ENCODE measurements at places on chromosomes 7 and 10.

DNA sequence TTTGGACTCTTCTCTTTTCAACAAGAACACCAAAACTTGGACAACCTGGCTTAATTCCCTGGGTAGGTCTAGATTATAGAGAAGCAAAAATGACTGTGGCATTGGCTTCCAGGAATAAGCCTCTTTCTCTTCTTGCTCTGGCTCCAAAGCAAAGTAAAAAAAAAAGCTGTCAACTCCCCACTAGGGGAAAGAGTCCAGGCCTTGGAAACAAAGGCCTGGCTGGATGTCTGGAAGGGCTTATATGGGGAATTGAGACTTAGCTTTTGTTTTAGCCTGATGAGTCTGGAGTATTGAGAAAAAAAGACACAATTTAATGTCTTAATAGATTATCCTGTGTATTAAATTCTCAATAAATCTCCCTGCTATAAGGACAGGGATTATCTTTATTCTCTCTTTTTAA lies 300.6 kb downstream of the SORCS3 start:
- DNase-seq = no peak

- DNase-seq = no peak
These were observed 219.1 kb upstream of the KLF6 start for GRCh38 chr10:4004144-4004543.

GRCh38 chr7:136640977-136641376 lies 227.5 kb upstream of the CHRM2 start:
- no peak for DNase-seq

GRCh38 chr10:109957092-109957797 lies 33.9 kb upstream of the XPNPEP1 start:
- no peak for DNase-seq

DNA sequence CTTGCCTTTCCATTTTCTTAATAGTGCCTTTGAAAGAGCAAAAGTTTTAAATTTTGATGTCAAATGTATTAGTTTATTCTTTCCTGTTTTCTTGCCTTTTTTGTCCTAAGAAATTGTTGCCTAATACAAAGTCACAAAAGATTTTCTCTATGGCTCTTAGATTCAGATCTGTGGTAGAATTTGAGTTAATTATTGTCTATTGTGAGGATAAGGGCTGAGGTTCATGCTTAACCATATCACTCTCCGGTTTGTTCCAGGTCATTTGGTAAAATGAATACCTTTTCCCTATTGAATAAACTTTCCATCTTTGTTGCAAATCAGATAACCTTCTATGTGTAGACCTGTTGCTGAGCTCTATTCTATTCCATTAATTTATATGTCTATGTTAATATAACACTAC lies 96.0 kb downstream of the NOD1 start:
- no peak for DNase-seq

GRCh38 chr7:112083776-112084355 lies 122.3 kb downstream of the DOCK4 start:
- DNase-seq = no peak

DNA sequence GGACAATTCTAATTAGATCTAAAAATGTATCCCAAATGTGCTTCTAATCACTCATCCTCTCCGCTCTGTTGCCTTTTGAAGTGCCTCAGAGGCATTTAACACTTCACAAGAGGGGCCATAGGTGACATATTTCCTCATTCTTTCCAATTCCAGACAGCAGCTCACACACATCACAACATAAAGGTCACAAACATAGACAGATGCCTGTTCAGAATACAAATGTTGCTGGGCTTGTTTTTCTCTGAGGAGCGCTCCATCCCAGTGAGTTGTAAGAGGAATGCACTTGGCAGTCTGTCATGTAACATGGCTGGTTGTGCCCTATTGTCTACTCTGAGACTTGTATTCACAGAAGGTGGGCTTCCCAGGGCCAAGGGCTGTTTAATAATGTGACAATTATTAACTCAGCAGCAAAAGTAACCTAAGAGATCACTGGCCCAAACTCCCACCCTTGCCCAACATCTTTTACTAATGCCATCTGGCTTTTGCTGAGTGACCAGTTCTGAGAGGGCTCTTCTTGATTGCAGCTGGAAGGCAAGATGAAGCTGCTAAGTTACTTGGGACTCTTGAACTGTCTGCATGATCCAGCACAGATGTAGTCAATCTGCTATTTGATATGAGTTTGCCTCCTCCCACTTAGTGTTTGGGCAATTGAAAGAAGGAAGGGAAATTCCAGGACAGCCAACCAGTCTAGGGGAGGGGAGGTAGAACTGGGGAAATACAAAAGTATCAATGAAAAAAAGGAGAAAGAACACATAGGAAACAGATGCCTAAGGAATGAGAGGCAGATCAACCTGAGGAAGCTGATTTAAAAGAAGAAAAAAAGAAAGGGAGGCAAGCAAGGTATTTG lies 13.6 kb downstream of the PON2 start:
- DNase-seq = no peak

GRCh38 chr10:49278497-49278981 lies 20.4 kb upstream of the C10orf71 start:
- no peak for DNase-seq

- no peak for DNase-seq
These were observed 13.8 kb upstream of the CYP3A5 start for GRCh38 chr7:99693427-99694200.

GRCh38 chr7:157525491-157525915 lies 188.7 kb downstream of the DNAJB6 start:
- no peak for DNase-seq

DNA sequence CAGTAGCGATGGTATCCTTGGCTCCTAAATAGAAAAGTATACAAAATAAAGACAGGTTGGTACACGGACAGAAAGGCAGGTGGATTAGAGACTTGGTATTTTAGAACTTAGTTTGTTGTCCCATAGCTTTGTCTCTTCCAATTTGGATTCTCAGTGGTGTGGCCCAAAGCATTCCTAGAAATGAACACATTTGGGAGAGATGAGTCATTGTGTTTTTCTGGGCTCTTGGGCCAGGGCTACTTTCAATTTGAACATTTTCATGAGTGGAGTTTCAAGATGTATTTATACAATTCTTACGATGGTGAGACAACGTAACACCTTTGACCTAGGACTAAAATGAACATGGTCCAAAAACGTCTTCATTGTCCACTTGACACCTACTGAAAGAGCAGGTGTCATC lies 225.1 kb upstream of the YAE1 start:
- no peak for DNase-seq

GRCh38 chr7:134669388-134669787 lies 22.7 kb downstream of the BPGM start:
- no peak for DNase-seq

DNA sequence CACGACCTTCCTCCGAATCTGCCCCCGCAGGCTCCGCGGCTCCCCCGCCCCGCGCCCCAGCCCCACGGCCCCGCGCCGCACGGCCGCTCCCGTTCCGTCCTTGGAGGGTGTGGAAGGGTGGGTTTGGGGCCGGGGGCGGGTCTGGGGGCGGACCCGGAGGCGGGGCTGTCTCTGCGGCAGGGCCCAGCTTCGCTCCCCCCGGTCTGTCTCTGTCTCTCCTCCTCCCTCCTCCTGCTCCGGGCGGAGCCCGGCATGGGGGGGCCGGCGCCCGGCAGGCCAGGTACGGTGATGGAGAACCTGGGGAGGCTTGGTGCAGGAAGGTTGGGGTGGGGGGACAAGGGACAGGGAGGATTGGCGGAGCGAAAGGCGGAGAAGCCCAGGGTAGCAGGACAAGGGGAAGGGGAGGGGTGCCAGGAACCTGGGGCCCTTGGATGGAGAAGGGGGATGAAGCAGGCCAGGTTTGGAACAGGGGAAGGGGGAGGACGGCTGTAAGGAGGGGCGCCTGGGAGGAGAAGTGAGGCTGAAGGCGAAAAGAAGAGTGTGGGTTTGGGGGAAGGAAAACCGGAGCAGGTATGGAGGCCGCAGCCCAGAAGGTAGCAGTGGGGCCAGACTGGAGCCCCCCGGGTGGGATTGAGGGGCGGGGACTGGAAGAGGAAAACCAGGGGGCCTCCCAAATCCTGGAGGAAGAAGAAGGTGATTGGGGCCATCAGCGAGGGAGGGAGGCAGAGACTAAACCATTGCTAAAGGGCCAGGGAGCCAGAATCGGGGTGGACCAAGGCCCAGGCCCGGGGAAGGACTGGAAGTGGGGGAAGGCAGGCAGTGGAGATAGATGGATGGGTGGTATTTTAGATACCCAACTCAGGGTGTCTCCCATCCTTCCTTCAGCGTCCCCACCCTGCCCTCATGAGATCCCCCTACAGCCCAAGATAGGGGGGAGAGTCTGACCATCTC lies at the start of gene NYAP1:
Gene NYAP1 (plus strand): TSS at position 206 of the 951 bp plus-strand sequence. CDS start 1,385 bp downstream, outside the sequence.
- DNase-seq = no peak

- DNase-seq = no peak
These were observed 92.3 kb upstream of the TMEM168 start for GRCh38 chr7:112882511-112882910.

DNA sequence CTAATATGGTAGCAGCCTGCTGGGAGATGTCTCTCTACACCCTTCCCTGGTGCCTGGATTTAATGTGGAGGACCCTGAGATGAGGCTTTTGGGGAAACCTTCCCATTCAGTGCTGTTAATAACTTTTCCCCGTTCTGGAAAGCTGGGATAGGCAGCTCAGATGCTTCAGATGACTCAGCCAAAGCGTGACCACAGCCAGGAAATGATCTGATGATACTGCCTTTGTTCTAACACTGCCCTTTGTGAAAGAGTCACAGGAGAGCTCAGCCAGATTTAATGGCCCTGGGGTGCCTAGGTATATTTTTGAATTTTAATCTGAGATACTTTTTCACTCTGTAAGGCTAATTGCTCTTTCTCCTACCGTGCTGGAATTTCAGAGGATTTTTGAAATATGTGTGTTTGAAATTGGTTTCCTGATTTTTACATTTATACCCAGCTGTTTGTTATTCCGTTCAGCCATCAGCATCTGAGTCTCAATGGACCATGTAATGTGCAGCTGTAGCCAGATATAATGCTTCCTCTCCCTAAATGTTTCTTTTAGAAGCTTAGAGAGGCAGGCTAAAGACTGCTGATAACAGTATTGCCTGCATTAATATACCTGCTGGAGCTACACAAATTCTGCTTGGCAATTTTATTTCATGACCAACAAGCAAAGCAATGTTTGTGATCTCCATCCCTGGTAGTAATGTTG lies 17.8 kb downstream of the CELF2 start:
- no peak for DNase-seq

DNA sequence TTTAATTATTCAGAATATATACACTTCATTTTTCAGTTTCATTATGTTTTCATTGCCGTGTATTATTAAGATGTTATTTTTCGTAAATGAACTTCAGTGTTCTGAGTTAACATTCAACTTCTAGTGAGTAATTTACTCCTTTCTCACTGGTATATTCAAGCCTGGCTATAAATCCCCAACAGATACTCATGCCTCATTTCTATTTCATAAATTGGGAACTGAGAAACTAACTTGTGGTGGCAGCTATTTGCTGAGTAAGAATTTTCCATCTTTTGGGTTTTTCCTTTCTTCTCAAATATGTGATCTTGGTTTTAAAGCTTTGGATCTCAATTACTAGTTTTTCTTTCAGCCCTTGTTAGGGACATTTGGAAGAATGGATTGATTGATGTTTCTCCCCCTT lies 281.1 kb downstream of the CDK14 start:
- DNase-seq = no peak

DNA sequence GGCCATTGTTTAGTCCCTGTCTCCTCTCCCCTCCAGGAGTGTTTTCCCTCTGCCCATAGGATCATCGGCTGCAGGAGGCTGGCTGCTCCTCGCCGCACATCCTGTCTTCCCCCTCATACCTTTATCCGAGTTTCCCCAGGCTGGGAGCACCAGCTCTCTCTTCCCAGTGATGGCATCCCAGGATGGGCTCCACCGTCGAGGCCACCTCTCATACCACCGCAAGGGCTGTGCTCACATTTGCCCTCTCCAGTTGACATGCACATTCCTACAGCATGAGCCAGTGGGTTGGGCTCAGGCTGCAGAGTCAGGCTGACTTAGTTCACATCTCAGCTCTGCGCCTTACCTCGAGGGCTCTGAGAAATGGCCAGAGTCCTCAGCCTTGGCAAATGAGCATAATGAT lies 12.1 kb downstream of the HKDC1 start:
- DNase-seq = no peak

DNA sequence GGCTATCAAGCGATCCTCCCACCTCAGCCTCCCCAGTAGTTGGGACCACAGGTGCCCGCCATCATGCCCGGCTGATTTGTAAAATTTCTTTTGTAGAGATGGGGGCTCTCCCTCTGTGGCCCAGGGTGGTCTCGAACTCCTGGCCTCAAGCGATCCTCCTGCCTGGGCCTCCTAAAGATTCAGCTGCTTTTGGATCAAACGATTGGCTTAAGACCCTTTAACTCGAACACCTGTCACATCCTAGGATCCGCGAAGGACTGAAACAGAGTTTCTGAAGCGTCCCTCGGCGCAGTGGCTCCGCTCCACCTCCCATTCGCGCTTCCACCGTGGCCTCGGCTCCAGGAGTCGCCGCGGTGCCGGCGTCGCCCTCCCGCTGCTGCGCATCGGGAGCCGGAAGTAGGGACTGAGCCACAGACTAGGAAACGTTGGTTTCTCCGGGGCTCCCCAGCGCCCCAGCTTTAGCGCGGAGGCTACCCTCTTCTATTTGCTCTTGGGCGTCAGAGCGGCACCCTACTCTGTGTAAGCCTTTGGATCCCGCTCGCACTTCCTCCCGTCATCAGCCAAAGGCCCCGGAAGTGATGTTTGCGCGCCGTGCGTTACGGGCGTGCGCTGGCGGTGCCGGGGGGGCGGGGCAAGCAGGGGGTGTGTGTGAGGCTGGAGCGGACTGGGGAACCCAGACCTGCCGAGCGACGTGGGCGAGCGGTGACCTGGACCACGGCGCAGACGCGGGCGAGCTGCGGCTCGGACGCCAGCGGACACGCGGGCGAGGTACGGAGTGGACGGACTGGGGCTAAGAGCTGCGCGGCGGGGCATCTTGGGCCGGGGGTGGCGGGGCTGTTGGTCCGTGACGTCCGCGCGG lies 53.0 kb downstream of the KCTD7 start:
- peak; percentile 98 for DNase-seq

DNA sequence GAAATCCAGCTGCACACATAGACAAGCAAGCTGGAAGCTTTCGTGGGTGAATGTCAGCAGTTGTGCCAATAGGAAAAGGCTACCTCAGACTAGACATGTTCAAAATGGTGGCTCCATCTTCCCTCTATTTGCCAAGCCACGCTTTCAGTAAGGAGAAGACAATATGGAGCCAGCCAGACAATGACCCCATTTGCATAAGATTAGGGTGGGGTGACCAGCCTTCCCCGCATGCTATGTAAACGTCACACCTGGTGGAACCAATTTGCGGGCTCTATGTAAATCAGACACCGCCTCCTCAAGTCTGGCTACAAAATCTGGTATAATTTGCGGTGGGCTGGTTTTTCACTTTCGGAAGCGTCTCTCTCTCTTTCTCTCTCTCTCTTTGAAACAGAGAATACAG lies 297.4 kb upstream of the PCDH15 start:
- no peak for DNase-seq

DNA sequence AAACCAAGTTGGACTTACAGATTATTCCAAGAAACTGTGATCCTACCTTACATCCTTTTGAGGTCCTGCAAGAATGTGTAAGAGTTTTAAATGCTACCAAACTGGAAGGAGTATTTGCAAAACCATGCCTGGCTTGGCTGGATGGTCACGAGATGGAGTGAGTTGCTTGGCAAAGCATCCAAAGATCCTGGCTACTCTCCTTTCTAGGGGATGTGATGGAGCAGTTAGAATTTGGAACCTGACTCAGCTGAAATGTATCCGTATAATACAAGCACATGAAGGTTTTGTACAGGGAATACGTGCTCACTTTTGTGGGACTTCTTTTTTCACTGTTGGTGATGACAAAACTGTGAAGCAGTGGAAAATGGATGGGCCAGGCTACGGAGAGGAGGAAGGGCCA lies 13.3 kb upstream of the SYPL1 start:
- DNase-seq = no peak

GRCh38 chr10:79095316-79095715 lies 26.6 kb downstream of the ZMIZ1 start:
- no peak for DNase-seq

Data from stimulated activated CD8-positive, alpha-beta memory T cell treated with anti-CD3 and anti-CD28 coated beads, Interleukin-2, amount 100 ng/mL, for 48 hours (primary cell).